ENCODE measurements at places on chromosomes 4 and X.
A peak's percentile ranks its signal among the peaks of the same experiment; 100 is the strongest.

DNA sequence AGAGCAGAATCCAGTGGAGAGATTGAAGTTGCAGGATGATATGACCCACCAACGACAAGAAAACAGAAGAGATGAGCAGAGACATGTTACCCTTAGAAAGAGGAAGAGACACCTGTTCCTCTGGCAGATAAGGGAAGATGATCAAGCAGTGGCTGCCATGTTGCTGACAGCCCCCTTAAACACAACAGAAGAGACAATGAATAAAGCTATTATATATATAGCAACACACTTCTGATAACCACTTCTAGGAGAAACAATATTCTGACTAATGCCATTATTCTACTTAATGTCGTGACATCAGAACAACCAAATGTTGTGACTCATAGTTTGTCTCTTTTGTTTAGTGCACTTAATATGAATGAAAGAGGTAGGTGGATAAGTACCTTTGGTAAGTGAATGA lies 44.9 kb downstream of the SH3RF1 start:
- no peak for DNase-seq

- no peak for DNase-seq
Observed at GRCh38 chrX:9211269-9211668, 177.3 kb upstream of the FAM9B start.

DNA sequence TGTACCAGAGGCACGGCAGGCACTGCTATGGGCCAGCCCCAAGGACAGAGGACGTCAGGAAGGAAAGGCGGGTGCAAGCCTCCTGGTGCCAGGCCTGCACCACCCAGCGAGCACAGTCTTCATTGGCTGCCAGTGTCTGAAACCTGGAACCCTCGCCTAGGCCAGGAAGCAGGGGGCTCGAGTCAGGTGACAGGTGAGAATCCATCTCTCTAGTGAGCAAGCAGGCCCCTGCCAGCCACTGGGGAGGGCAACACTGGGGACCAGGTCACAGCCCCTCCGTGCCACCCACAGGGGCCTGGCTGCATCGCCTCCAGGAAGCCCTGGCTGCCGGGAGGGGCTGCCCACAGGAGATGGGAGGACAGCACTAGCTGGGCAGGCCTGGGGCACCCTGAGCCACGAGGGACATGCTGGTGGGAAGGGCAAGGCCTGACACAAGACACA lies 6.9 kb upstream of the HAUS3 start:
- DNase-seq: no peak

GRCh38 chr4:130146773-130147172 lies 1050.8 kb downstream of the C4orf33 start:
- DNase-seq: no peak

DNA sequence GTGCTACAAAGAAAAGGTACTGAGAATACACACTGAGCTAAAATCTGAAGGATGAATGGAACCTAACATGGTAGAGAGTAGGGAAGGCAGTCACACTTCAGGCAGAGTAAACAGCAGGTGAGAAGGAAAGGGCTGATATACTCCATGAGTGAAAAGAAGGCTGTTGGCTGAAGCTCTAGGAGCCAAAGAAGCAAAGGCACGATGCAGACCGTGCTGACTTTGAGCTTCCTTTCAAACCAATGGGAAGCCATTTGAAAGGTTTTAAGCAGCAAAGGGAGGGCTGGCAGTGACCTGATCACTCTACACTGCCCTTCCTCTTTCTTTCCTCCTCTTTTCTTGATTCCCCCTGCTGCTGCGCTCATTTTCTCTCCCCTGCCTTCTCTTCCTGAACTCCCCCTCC lies 66.4 kb downstream of the TMEM154 start:
- no peak for DNase-seq

DNA sequence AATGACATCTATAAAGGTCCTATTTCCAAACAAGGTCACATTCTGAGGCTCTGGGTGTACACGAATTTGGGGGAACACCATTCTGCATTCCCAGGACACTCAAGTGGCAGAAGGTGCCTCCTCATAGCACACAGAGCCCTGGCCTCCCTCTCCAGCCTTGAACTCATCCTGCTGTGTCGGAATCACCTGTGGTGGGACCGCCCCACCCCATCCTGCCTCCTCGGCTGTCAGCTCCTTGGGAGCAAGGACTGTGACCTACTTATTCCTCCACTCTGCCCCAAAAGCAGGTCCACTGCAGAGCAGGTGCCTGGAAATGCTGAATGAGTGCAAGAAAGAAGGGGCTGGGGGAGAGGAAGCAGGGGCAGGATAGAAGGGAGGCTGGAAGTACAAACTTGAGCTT lies 33.5 kb downstream of the HTRA3 start:
- DNase-seq: no peak

- no peak for DNase-seq
Observed at GRCh38 chr4:108346818-108347210, 178.1 kb upstream of the LEF1 start.

- no peak for DNase-seq
Observed at GRCh38 chr4:17635056-17635455, 20.6 kb downstream of the MED28 start.

GRCh38 chrX:69024931-69025330 lies 140.3 kb downstream of the PJA1 start:
- DNase-seq: peak; percentile 37

DNA sequence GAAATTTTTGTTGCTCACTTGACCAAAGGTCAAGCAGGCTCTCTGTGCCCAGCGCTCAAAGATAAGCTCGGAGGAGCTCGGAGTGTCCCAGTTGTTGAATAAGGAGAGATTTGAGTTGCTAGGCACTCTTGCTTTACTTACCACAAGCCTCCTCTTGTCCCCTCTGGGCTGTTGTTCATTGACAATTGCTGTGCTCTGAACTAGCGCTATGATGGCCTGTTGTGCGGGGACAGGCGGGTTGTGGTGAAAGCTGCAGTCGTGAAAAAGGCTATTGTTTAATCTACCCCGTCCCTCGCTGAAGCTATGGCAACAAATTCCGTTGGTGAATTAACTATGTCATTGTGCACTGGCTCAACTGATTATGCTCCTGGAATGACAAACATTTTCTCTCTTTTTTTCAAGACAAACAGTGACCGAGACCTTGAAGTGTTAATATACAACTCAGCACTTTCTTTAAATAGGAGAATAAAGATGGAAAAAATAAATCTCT lies 21.0 kb upstream of the POLA1 start:
- no peak for DNase-seq

- DNase-seq: no peak
Observed at GRCh38 chr4:54475546-54475945, 182.2 kb upstream of the KIT start.

DNA sequence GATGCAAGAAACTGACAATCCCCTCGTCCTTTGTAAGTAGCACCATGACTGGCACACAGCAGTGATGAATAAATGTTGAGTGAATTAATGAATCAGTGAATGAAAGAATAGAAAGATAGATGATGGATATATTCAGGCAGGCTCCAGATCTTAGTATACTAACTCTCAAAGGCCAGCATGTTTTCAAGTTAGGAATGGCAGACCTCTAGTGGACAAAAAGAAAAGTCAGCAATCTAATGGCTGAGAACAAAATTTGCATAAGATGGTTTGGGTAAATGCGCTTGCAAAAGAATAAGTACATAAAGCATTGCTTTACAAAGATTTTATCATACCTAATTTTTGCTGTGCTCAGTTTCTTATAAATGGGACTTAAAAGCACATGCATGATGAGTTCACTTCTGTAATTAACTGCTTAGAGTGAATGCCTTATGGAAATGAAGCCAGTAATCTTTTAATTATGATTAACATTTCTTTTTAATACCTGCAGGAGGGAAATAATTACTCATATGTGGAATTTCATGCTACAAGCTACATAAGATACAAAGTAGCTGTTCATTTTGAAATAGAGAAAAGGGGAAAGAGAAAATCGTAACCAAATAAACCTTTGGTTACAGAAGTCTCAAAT lies 126.9 kb upstream of the GPRIN3 start:
- peak; percentile 19 for DNase-seq

DNA sequence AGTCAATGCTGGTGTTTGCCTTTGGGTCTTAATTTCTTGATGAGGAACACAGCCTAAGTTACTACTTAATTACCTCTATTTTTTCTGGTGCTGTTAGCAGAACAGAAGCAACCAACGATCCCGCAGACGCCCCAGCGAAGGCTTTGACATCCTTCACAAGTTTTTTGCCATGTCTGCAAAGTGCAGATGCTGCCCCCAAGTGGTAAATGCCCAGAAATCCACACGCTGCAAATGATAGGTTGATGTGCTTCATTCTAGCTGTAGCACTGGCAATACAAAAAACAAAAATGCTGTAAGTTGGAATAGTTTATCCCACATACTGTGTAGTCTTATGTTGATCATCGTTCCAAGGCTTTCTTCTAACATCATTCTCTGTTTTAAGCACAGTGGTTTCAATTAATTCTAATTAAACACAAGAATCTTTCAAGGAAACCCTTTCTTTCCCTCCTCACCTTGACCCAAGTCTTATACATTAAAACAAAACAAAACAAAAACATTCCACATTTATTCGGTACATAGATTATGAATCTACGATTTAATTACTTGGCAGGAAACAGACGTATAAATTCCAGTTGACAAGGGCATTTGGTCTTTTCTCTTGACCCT lies 1.2 kb downstream of the PNPLA4 start:
- peak; percentile 60 for DNase-seq

- DNase-seq: no peak
Observed at GRCh38 chr4:62243895-62244294, 1043.8 kb downstream of the ADGRL3 start.

DNA sequence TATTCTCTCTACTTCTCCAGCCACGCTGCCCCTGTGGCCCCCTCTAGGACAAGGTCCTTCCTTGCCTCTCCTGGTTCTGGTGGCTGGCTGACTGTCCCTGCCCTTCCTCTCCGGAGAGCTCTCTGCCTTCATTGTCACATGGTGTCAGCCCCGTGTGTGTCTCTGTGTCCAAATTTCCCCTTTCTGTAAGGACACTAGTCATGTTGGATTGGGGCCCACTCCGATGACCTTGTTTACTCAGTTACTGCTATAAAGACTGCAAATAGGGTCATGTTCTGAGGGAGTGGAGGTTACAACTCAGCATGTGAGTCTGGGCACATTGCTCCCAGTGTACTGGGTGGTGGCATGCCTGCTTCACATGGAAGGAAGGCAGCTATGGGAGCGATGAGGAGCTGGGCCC lies 129.5 kb upstream of the PSAPL1 start:
- no peak for DNase-seq

DNA sequence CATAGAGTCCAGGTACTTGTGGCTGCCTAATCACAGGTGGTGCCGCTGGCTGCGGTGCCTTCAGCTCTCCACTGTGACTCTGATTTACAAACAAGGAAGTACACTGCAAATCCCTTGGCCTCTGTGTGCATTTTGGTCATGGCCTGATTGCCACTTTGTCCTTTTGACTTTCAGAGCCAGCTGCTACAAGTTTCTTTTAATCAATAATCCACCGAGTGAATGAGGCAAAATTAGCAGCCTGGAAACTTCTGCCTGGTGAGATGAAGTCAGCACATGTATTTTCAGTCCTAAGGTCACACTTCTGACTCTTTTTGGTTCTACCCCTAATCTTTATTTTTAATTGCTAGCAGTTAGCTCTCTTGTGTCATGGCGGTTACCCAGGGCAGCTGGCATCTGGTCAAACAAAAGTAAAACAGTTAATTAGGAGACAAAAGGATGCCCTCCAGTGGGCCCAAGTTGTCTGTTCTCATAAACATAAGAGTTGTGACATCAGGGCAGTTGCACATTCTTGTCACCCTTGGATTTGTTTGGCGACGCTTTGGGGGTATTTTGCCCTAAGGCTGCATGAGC lies 62.3 kb upstream of the LNX1 start:
- DNase-seq: no peak

- DNase-seq: no peak
Observed at GRCh38 chrX:14872355-14872754, 514 bp downstream of the FANCB start.
